Stimulated activated CD4-positive, alpha-beta T cell treated with anti-CD3 and anti-CD28 coated beads, Interleukin-15, amount 100 ng/mL, for 24 hours (primary cell): ENCODE measurements at places on chromosomes 16 and 17.

DNA sequence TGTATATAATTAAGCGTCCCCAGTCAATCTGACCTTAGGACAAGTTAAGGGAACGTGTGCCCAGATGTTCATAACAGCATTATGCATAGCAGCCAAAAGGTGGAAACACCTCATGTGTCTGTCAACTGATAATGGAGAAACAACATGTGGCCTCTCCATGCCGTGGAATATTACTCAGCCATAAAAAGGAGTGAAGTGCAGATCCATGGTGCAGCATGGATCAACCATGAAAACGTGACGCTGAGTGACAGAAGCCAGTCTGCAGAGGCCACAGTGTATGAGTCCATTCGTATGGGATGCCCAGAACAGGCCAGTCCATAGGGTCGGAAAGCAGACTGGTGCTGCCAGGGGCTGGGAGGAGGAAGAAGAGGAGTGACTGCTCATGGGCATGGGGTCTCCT is 161.0 kb upstream of the CIBAR2 start:
- DNase-seq, result no peak

GRCh38 chr16:50309527-50310307 is 43.4 kb downstream of the ADCY7 start:
- no peak for DNase-seq

DNA sequence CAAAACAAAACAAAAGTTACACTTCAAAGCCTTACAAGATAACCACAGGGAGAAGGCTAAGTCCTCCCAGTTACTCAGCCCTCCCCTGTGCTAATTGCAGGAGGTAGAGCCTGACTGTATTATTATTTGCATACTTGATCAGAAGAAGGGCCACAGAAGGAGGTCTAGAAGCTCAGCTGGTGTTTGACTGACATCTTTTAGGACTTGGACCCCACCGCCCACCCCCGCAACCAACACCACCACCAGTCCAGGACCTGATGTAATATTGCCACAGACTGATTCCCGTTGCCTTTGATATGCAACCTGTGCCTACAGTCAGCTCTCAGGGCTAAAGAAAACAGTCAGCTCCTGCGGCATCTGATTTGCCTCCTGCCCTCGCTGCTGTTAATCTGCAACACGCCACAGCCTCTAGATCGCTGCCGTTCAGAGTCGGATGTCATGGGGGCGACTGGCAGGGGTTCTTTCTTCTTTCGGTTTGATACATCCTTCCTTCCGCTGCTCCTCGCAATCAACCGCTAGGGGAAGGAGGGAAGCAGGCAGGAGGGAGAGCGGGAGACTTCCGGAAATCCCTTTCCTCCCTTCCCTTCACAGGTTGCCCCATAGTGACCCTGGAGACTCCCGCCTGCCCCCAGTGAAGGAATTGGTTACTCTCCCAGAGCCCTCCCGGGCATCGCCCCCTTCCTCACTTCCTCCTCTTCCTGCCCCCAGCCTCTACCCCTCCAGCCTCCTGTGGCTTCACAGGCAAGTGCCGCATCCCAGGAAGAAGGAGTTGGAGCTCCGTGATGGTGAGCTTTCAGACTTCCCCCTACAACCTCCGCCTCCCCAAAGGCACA is 90.5 kb upstream of the SOX9 start:
- peak; percentile 16 for DNase-seq

DNA sequence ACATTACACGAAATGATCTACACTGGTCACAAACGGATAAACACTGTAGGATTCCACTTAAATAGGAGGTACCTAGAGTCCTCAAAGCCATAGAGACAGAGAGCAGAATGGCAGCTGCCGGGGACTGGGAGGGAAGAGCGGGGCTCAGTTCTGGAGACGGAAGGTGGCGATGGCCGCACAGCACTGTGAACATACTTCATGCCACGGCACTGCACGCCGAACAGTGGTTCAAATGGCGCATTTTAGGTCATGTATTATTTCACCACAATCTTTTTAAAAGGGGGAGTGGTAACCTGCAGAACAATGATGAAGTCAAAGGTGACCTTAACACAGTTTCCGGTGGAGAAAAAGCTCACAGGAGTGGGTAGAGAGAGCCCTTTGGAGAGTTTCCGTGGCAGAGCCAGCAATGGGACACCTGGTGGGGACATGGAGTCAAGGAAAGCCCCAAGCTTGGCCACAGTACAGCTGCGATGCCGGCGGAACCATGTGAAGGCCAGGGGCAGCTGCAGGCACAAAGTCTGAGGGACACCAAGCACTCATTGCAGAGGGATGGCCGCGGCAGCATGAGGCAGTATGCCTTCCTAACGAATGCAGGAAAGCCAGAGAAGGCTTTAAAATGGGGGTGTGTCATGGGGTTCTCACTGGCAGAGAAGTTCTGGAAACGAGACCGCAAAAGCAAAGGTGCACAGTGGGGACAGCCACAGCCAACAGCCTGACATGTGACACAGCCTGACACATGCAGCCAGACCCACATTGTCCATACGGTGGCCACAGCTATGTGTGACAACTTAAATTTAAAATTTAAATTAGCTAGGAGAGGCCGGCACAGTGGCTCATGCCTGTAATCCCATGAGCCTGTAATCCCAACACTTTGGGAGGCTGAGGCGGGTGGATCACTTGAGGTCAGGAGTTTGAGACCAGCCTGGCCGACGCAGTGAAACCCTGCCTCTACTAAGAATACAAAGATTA is 7.3 kb downstream of the FLCN start:
- no peak for DNase-seq

GRCh38 chr17:50268026-50268425 is 6.2 kb upstream of the TMEM92 start:
- DNase-seq, result no peak

DNA sequence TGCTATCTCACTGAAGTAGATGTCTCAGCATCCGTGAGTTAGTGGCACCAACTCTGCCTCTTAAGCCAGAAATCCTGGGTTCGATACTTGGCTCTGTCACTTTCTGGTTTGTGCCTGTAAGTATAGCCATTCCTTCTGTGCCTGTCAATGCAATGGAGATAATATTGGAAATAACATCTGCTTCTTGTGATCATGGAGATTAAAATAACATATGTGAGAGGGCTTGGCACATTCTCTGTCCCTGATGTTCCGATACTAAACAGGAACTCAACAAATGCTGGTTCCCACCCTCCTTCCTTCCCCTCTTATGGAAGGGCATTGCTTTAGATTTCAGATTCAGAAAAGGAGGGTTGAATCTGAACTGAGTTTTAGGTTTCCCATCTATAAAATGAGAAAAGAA is 39.8 kb downstream of the TBX4 start:
- no peak for DNase-seq

GRCh38 chr16:68362262-68362913 is 51.6 kb downstream of the PRMT7 start:
- DNase-seq, result no peak

DNA sequence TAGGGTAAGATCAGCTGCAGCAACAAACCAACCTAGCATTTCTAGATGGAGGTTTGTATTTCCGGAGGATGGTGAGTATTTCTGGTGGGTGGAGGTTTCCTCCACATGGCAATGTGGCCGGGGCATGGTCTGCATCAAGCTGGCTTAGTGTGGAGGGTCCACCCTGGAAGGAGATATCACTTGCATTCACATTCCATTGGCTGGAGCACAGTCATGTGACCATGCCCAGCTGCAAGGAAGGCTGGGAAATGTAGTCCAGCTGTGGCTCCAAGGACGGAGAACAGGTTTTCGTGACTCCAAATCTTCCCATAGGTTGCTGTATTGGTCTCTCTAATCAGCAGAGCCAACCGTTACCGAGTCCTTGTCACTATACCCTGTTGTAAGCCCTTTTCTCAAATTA is 68.7 kb downstream of the RAI1 start:
- DNase-seq, result peak; percentile 61

- no peak for DNase-seq
These were observed 7.5 kb downstream of the RSL1D1 start for GRCh38 chr16:11843861-11844260.

GRCh38 chr16:31274831-31275816 is 15.3 kb downstream of the ITGAM start:
- DNase-seq, result no peak

DNA sequence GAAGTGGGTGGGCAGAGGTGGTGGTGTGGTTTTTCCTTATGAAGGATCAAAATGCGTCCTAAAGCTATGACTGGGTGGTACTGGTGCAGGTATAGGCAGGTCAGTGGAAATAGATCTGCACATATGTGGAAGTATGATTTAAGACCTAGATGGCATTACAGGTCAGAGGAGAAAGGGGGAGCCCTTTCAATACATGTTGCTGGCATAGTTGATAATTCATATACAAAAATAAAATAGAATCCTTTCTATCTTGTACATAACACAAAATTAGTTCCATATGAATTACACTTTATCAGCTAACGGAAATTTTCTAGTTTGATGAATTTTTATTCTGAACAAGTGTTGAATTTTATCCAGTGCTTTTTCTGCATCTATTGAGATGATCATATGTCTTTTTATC is 20.8 kb upstream of the PIK3R5 start:
- DNase-seq, result no peak

DNA sequence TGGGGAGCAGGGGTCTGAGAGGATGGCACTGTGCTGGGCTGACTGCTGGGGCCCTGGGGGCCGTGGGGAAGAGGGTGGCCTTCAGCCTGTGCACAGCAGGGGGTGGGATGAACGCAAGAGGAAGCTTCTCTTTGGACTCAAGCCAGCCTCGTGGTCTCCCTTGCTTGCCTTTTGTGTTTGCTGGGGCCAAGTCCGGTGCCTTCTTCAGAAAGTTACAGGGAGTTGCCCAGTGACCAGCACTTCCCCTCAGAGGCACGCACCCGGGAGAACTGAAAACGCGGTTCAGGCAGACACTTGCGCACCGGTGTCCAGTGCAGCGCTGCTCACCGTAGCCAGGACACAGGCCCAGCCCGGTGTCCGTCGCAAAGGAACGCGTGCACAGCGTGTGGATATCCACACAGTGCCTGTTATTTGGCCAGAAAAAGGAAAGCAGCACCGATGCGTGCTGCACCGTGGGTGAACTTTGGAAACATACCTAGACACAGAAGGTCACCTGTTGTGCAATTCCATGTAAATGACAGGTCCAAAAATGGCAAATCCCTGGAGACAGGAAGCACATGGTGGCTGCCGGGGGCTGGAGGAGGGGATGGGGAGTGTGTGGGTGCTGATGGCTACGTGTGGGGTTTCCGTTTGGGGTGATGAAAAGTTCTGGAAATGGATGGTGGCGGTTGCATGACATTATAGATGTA is 29.4 kb upstream of the NUDT16L1 start:
- DNase-seq, result no peak

DNA sequence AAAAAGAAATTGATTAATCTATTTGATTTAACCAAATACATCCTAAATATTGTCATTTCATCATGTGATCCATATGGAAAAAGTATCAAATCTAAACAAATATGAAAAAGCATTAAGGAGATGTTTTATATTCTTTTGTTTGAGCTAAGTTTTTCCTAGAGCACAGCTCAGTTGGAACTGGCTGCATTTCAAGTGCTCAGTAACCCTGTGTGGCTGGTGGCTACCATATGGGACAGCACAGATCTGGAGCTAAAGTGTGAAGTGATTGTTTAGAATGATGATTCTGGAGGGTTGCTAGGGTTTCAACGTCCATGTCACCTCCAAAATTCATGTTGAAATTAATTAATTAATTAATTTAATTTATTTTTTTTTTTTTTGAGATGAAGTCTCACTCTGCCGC is 137.5 kb downstream of the XYLT1 start:
- DNase-seq, result no peak

DNA sequence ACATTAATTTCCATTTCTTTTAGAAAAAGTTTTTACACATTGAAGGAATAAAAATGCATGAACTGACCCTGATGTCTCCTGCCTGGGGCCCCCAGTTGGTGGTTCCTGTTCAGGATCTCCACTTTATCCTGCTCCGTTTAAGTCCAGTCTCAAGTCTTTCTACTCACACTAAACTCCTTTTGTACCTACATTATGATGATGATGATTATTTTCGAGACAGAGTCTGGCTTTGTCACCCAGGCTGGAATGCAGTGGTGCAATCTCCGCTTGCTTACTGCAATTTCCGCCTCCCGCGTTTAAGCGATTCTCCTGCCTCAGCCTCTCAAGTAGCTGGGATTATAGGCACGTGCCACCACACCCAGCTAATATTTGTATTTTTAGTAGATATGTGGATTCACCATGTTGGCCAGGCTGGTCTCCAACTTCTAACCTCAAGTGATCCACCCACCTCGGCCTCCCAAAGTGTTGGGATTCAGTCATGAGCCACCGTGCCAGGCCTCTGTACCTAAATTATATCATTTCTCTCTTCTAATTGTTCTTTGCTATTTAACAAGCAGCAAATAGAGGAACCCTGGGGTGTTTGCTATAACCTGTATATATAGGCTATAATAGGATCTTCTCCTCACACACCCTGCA is 2.2 kb upstream of the FOXK2 start:
- DNase-seq, result no peak

GRCh38 chr16:47979616-47980182 is 176.1 kb downstream of the ABCC12 start:
- DNase-seq, result no peak

DNA sequence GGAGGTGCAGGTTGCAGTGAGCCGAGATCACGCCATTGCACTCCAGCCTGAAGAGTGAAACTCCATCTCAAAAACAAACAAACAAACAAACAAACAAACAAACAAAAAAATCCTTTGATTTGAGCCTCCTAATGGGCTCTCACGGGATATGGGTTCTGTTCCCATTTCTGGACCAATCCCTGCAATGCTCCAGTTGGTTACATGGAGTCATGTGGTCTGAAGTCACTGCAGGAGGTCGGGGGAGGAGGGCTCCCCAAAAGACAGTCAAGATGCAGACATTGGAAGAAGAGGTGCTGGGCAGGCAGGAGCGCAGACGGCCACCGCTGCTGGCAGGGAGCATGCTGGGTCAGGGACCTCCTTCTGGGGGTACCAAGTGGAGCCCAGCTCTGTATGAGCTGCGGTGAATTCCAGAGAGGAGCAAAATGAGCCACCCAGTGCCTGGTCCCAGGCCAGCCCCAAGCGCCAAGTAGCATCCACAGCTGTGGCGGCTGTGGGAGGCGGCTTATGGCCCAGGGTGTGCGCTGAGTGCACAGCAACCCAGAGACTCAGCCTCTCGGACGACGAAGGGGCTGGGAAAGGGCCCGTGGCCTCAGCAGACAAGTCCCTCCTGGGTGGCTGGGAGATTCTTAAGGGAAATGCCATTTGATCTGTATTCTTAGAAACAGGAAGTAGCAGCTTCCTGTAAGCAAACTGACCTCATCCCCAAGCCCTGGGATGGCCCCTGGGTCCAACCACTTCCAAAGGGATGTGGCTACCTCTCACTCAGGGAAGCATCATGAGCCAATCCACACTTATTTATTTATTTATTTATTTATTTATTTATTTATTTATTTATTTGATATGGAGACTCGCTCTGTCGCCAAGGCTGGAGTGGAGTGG is 19.6 kb upstream of the ATP2A3 start:
- no peak for DNase-seq

- DNase-seq, result peak; percentile 80
These were observed at the start of gene CDK5R1 for GRCh38 chr17:32486701-32487472. CDK5R1 (plus strand) TSS chr17:32486993; CDS start chr17:32487621, 628 bp downstream.

GRCh38 chr16:84600343-84601229 is 17.3 kb downstream of the COTL1 start:
- DNase-seq, result peak; percentile 43

DNA sequence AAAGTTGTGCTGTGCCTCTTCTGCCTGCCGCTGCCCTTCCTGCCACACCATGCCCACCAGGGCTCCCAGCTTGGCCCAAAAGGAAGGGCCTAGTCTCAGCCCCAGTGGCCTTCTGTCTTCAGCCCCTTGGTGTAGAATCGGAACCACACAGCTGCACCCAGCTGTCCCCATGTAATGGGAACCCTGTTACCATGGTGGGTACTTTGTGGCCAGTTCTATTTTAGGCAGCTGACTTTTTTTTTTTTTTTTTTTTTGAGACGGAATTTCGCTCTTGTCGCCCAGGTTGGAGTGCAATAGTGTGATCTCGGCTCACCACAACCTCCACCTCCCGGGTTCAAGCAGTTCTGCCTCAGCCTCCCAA is 163.3 kb upstream of the GSE1 start:
- no peak for DNase-seq
